ENCODE measurements at places on chromosomes 4 and X.

GRCh38 chr4:152503653-152504290 is 32.1 kb downstream of the FBXW7 start:
- no peaks in the 10 kb centered on the region for H3K27me3 ChIP-seq
- H3K36me3 ChIP-seq = no peaks in the 10 kb centered on the region
- H3K4me1 ChIP-seq = no peaks in the 10 kb centered on the region
- no peak overlapping the region for H3K4me3 ChIP-seq
- H3K27ac ChIP-seq = no peak overlapping the region
- no peak for DNase-seq

GRCh38 chr4:128589384-128589965 is 220.0 kb upstream of the JADE1 start:
- H3K4me3 ChIP-seq = no peak overlapping the region
- H3K36me3 ChIP-seq = no peaks in the 10 kb centered on the region
- DNase-seq = no peak
- no peaks in the 10 kb centered on the region for H3K27me3 ChIP-seq

GRCh38 chrX:148618470-148619445 is 118.3 kb downstream of the AFF2 start:
- no peak for DNase-seq
- H3K36me3 ChIP-seq = no peaks in the 10 kb centered on the region

- DNase-seq = no peak
- H3K27ac ChIP-seq = no peak overlapping the region
- H3K4me3 ChIP-seq = no peak overlapping the region
- H3K4me1 ChIP-seq = peaks cover 4% of the 10 kb centered on the region
- no peaks in the 10 kb centered on the region for H3K27me3 ChIP-seq
- H3K36me3 ChIP-seq = no peaks in the 10 kb centered on the region
These were observed 77.4 kb downstream of the TBL1X start for GRCh38 chrX:9542106-9542760.

GRCh38 chr4:151233600-151233999 is 43.4 kb upstream of the PRSS48 start:
- H3K36me3 ChIP-seq = no peaks in the 10 kb centered on the region
- no peaks in the 10 kb centered on the region for H3K27me3 ChIP-seq

DNA sequence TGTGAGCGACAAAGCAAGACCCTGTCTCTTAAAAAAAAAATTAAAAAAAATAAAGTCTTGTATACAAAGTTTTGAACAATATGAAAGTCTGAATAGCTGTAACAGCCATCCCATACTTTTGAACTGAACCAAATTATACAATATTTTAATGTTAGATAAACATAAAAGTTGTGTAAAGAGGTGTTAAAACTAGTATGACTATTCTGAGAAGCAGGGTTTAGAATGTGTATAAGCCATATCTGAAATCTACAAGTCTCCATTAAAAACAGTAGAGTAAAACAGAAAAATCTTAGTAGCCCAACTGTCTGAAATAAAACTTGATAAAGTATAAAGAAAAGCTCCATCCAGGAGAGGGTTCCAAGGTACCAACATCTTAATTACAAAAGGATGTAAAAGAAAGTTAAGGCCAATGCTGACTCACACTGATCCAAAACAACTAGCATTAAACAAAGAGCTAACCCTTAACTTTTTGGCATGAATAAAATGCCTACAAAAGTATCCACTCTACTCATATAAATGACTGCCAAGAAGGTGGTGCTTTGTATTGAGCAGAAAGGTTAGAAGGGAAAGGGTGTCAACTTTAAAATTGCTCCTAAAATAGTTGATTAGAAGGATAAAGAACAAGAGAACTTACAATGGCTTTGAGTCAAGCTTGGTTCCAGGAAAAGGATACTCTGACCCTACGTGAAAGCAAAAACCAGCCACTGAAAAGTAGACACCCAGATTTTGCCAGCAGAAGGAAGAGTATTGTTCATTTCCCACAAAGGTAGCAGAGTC is 18.5 kb downstream of the CNOT6L start:
- H3K27ac ChIP-seq = no peak overlapping the region
- no peaks in the 10 kb centered on the region for H3K27me3 ChIP-seq
- no peaks in the 10 kb centered on the region for H3K36me3 ChIP-seq
- no peak for DNase-seq
- H3K4me3 ChIP-seq = no peak overlapping the region
- peaks cover 7% of the 10 kb centered on the region for H3K4me1 ChIP-seq

- no peaks in the 10 kb centered on the region for H3K27me3 ChIP-seq
- H3K4me1 ChIP-seq = no peaks in the 10 kb centered on the region
- no peak for DNase-seq
- no peak overlapping the region for H3K4me3 ChIP-seq
- no peak overlapping the region for H3K27ac ChIP-seq
These were observed 219.2 kb downstream of the ARAP2 start for GRCh38 chr4:36024901-36025660.

DNA sequence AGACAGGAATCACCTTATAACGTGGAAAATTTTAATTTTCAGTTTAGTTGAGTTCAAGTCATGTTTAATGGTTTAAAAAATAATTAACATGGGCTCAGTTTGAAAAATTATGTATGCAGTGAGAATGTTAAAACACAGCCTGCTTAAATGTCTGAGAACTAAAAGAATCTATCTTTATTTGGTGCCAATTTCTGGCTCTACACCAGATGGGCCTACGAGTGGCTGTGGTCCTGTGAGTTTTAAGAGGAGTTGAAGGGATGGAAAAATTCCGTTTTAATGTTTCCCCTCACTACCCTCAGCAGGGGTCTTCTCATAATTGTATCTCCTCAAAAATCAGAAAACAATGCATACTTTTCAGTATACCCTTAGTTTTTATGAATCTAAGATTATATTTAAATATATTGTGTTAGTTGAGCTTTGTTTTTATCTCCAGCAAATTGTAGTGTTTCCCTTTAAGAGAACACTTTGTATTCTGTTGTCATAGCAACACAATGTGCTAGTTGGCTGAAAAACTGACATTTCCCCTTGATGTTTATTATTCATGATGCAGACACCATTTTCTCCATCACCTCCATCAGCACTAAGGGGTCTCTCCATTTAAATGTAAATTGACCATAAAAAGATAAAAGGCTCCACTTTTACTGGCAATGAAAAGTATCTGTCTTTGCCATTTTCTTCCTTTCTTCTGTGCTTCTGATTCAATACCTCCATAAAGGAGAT is 393.5 kb upstream of the GRIA3 start:
- no peak overlapping the region for H3K4me3 ChIP-seq
- no peaks in the 10 kb centered on the region for H3K4me1 ChIP-seq
- no peaks in the 10 kb centered on the region for H3K27me3 ChIP-seq
- no peak overlapping the region for H3K27ac ChIP-seq
- H3K36me3 ChIP-seq = no peaks in the 10 kb centered on the region
- no peak for DNase-seq

DNA sequence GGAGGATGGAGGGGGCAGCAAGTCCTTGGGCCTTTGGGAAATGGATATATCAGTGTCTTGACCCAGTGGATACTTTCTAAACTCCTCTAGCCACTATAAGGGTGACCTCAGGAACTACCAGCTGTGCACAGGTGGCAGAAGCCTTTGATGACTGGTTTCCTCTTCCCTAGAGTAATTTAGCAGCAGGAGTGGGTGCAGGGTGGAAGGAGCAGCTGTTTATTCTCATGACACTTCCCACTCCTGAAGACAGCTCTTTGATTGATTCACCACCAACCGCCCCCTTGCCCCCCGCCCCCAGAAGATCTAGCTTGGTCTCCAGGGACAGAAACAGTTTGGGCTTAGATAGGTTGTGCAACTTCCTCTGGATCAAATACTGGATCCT is 63.0 kb downstream of the GPC3 start:
- no peak overlapping the region for H3K27ac ChIP-seq
- DNase-seq = no peak
- no peaks in the 10 kb centered on the region for H3K4me1 ChIP-seq
- H3K27me3 ChIP-seq = no peaks in the 10 kb centered on the region
- no peak overlapping the region for H3K4me3 ChIP-seq

GRCh38 chr4:80566203-80566872 is 230.8 kb downstream of the CFAP299 start:
- H3K4me1 ChIP-seq = no peaks in the 10 kb centered on the region
- no peak overlapping the region for H3K27ac ChIP-seq
- no peaks in the 10 kb centered on the region for H3K27me3 ChIP-seq
- H3K4me3 ChIP-seq = no peak overlapping the region

DNA sequence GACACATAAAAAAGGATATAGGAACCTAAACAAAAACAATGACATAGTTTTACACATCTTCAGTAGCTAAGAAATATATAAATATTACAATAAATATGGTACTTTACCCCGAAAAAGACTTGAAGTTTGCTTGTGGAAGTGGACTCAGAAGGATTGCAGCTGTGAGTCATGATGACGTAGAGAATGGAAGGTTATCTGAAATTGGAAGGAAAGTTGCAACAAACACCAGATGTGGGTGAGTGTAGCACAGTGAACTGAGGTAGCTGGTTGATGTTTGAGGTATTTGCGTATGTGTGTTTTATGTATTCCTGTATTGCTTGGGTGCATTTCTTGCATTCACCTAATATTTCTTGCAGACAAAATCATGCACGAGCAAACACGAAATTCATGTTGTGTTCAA is 113.0 kb downstream of the ARX start:
- H3K27me3 ChIP-seq = no peaks in the 10 kb centered on the region
- no peaks in the 10 kb centered on the region for H3K36me3 ChIP-seq
- no peak overlapping the region for H3K4me3 ChIP-seq
- DNase-seq = no peak
- H3K4me1 ChIP-seq = no peaks in the 10 kb centered on the region

GRCh38 chr4:106273831-106274230 is 42.2 kb downstream of the TBCK start:
- no peak for DNase-seq
- H3K4me3 ChIP-seq = no peak overlapping the region
- no peaks in the 10 kb centered on the region for H3K36me3 ChIP-seq
- no peak overlapping the region for H3K27ac ChIP-seq

DNA sequence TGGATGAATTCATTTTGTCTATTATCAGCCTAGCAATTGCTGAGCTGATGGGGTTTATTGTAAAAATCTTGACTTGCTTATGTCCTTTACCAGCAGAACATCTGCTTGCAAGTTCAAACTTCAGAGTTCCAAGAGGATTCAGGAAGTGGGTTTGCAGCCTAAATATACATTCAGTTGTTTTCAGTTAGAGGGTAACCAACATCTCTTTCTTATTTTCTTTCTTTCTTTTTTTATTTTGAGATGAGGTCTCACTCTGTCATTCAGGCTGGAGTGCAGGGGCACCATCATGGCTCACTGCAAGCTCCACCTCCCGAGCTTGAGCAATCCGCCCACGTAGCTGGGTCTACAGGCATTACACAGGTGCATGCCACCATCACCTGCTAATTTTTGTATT is 31.4 kb upstream of the FHL1 start:
- no peak for DNase-seq
- H3K4me1 ChIP-seq = peaks cover 2% of the 10 kb centered on the region
- H3K27me3 ChIP-seq = no peaks in the 10 kb centered on the region
- no peak overlapping the region for H3K27ac ChIP-seq

DNA sequence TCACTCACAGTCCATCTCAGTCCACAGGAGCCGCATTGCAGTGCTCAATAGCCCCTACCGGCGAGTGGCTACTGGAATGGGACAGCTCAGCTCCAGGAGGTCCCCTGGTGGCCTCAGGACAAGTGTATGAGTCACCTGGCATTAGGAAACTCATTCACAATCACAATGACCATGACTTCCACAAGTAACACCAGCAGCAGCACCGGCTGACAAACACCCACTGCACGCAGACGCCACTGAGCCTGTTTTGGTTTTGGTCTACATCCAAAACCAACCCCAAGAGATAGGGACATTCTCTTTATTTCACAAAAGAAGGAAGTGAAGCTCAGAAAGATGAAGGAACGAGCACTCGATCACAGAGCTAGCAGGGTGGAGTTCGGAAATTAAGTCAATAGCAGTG is 8.1 kb downstream of the JAKMIP1 start:
- no peak for DNase-seq
- H3K4me1 ChIP-seq = no peaks in the 10 kb centered on the region
- H3K27ac ChIP-seq = no peak overlapping the region
- H3K36me3 ChIP-seq = no peaks in the 10 kb centered on the region
- no peaks in the 10 kb centered on the region for H3K27me3 ChIP-seq

GRCh38 chr4:61866378-61867030 is 666.4 kb downstream of the ADGRL3 start:
- H3K27me3 ChIP-seq = no peaks in the 10 kb centered on the region
- no peak for DNase-seq
- H3K4me3 ChIP-seq = no peak overlapping the region

DNA sequence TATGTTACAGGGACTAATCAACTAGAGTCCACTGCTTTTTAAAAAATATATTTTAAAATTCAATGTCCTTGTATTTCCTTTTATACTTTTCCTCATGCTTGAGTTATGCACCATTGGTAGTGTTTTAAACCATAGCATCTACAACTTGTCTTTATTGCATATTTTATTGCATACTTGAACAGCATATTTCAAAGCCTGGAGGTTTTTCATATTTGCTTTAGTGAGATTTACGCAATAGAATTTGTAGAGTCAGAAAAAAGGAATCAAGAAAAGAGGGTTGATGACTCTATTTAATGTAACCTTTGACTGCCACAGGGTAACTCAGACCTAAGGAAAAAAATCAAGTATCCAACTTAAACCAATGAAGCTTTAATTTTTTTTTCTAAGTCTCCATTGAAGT is 1165.7 kb upstream of the IGFBP7 start:
- H3K4me3 ChIP-seq = no peak overlapping the region
- DNase-seq = no peak
- H3K36me3 ChIP-seq = no peaks in the 10 kb centered on the region
- H3K4me1 ChIP-seq = no peaks in the 10 kb centered on the region
- H3K27me3 ChIP-seq = no peaks in the 10 kb centered on the region
- no peak overlapping the region for H3K27ac ChIP-seq

- H3K4me3 ChIP-seq = no peak overlapping the region
- H3K27me3 ChIP-seq = no peaks in the 10 kb centered on the region
- H3K27ac ChIP-seq = no peak overlapping the region
- no peaks in the 10 kb centered on the region for H3K4me1 ChIP-seq
These were observed 31.2 kb downstream of the RPS6KA6 start for GRCh38 chrX:84156821-84157220.

DNA sequence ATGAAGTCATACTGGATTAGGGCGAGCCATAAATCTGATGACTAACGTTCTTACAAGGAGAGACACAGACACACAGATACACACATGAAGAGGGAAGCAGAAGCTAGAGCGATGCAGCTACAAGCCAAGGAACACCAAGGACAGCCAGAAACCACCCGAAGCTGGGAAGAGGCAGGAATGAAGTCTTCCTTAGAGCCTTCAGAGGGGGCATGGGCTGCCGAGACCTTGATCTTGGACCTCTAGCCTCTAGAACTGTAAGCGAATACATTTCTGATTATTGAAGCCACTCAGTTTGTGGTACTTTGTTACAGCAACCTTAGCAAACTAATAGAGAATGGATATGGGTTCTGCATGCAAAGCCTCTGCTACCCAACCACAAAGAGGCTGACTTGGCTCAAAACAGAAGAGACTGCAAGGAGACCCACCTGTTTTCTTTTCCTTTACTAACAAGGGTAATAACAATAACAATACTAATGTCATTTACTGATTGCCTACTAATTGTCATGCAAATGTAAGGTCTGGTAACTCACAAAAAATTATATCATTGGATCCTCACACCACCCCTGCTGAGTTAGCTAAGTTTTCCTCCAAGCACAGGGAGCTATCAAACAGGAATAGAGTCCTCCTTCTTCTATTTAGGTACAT is 10.1 kb upstream of the LDB2 start:
- H3K4me1 ChIP-seq = no peaks in the 10 kb centered on the region
- H3K36me3 ChIP-seq = no peaks in the 10 kb centered on the region
- no peak overlapping the region for H3K27ac ChIP-seq
- H3K27me3 ChIP-seq = no peaks in the 10 kb centered on the region
- DNase-seq = no peak
- H3K4me3 ChIP-seq = no peak overlapping the region

Data from ovary (tissue), 10 donors.